ENCODE measurements at places on chromosomes 1 and 21.

GRCh38 chr1:12182410-12182984 is 15.7 kb downstream of the TNFRSF1B start:
- no peak for DNase-seq

- DNase-seq, result no peak
Observed at GRCh38 chr1:2590233-2591141, 3.9 kb downstream of the PRXL2B start.

DNA sequence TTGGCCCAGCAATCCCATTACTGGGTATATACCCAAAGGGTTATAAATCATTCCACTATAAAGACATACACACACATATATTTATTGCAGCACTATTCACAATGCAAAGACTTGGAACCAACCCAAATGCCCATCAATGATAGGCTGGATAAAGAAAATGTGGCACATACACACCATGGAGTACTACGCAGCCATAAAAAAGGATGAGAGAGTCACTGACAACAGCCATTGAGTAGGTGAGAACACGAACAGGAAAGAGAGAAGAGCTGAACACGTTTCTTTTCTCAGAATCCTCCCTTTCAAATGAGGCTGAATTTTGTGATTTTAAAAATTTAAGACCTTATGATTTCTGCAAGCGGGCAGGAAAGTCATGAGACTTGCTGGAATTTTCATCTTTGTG is 10.1 kb upstream of the RABGAP1L start:
- DNase-seq, result no peak

DNA sequence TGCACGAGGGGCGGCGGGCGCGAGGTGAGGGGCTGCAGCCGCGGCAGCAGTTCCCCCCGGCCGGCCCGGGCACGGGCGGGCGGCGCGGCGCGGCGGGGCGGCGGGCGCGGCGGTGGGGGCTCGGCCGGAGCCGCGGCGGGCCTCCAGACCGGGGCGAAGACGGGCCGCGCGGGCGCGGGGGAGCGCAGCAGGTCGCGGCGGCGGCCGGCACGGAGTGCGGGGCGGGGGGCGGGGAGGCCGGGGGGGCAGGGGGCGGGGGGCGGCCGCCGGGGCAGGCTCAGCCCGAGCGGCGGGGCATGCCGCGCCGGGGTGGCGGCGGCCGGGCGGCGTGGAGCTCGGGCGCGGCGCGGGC is 311 bp downstream of the IRF2BP2 start:
- DNase-seq, result no peak

GRCh38 chr1:21327566-21328323 is 37.5 kb upstream of the ECE1 start:
- DNase-seq, result no peak
